ENCODE measurements at places on chromosomes 5 and 9.

GRCh38 chr5:88941581-88941980 lies 58.6 kb upstream of the MEF2C start:
- no peak for DNase-seq

DNA sequence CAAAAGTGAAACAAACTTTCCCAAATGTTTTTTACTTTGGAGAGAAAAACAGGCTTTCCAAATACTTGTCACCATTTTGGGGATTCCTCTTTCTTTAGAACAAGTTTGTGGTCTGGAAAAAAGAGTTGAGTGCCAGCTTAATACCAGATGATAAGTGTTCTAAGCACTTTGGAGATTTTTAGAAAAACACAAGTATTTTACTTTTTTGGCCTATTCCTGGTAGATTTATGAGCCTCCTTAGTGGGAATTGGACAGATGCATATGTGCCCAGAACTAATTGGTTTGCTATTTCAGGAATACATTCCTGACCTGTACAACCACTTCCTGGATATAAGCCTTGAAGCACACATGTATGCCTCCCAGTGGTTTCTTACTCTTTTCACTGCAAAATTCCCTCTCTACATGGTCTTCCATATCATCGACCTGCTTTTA lies 40.5 kb downstream of the GPR21 start:
- no peak for DNase-seq

- DNase-seq, result no peak
Measured at GRCh38 chr5:156407251-156407650, 80.3 kb downstream of the SGCD start.

DNA sequence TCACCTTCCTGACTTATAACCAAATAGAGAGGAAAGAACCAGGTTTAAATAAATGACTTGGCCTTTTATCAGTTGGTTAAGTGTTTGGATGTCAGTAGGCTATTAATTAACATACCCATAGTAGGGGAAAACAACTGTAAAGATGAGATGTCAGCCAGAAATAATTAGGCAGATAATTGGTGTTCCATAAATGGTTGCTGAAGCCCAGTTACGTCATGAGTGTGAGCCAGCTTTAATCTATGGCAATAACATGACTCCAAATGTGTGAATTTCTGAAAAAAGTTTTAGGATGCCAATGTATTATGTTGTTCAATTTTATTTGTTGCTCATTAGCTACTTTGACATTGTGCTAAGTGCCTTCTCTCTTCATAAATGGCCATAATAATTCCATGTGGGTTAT lies 180.5 kb downstream of the FBXL7 start:
- DNase-seq, result no peak

DNA sequence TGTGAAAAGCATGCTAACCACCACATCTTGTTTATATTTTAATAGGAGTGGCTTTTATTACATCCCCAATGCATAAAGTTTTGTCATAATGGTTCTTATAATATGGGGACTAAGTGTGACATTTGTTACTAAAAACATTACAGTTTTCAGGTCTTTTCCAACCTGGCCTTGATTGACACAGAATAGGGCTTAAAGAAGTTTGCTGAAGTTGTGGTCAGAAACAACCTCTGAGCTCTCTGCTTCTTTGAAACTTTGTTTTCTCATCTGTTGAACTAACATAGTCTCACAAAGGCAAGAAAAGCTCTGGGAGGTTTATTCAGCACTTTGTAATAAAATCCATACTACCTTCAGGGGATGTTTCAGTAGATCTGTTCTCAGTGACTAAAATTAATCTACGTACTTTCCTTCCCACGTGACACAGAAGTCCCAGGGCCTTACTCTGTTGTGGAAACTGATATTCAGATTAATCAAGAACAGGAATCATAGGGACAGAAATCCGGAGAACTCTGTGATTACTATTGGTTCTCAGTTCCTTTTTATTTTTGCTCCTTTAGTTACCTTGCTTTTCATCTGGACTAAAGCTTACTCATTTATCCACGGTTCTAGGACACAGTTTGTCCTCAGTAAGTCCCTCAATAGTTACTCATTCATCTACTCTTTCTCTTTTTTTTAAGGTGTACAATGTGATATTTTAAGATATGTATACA lies 289.0 kb upstream of the EFNA5 start:
- DNase-seq, result no peak

- no peak for DNase-seq
Measured at GRCh38 chr9:93459432-93459847, 6.1 kb upstream of the FAM120AOS start.

- no peak for DNase-seq
Measured at GRCh38 chr9:33042473-33042872, 17.4 kb downstream of the DNAJA1 start.

DNA sequence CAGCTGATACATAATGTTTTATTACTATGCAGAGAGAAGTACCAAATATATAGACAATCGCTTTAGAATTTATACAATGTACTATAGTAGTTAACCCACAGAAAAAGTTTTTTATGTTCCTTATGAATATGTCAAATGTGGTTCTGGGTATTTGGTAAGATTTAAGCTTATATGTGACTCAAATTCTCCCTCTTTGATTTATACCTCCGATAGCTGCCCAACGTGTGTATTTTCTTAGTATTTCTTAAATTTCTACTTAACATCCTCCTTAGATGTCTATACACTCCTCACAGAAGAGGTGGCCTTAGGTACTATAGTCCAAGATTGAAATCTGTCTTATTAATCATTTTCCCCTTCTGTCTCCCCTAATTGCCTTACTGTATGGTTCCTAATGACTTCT lies 138.6 kb upstream of the TNFAIP8 start:
- DNase-seq, result no peak

- no peak for DNase-seq
Measured at GRCh38 chr5:176364765-176365350, 429 bp upstream of the ARL10 start.

DNA sequence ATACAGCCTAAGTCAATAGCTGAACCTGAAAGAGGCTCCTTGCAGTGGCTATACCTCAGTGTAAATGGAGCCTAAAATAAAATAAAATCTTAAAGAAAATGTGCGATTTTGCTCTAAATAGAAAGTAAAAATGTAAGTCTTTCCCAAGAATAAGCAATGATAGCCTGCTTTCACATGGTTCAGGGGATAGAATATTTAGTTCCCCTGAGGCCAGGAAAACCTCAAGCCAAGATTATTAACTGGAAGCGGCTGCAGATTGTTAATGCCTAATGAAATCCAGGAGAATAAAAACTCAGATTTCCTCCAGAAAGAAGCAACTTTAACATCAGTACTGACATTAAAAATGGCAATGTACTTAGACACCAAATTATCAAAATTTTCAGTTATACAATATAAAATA lies 463.7 kb downstream of the CYLC2 start:
- DNase-seq, result no peak

Measured in SW480 (cell line).